ENCODE measurements at places on chromosomes 12 and 14.

- ATAC-seq = no peak
Observed at GRCh38 chr12:20549108-20549719, 145.9 kb upstream of the SLCO1C1 start.

DNA sequence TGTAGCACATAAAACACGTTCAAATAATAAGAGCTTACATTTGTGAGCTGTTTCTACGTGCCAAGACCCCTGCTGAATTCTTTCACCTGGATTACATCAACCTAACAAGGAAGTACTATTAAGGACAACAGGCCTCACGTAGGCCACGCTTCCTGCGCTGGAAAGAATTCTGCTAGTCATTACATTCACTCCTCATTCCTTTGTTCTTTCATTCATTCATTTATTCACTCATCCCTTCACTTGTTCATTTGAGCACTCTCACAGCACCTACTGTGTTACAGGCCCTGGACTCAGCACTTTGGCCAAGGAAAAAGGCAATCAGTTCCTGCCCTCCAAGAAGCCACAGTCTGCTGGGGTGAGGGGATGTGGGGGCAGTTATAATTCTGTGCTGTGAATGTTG lies 28.2 kb downstream of the TESC start:
- ATAC-seq = no peak

GRCh38 chr14:75702616-75703261 lies 41.7 kb downstream of the TTLL5 start:
- ATAC-seq = no peak

GRCh38 chr12:97977870-97978405 lies 515.3 kb downstream of the RMST start:
- ATAC-seq = no peak

GRCh38 chr12:107912421-107913004 lies 138.0 kb downstream of the ASCL4 start:
- ATAC-seq = peak; percentile 32

GRCh38 chr12:113322343-113322742 lies 12.6 kb downstream of the SLC8B1 start:
- ATAC-seq = no peak

DNA sequence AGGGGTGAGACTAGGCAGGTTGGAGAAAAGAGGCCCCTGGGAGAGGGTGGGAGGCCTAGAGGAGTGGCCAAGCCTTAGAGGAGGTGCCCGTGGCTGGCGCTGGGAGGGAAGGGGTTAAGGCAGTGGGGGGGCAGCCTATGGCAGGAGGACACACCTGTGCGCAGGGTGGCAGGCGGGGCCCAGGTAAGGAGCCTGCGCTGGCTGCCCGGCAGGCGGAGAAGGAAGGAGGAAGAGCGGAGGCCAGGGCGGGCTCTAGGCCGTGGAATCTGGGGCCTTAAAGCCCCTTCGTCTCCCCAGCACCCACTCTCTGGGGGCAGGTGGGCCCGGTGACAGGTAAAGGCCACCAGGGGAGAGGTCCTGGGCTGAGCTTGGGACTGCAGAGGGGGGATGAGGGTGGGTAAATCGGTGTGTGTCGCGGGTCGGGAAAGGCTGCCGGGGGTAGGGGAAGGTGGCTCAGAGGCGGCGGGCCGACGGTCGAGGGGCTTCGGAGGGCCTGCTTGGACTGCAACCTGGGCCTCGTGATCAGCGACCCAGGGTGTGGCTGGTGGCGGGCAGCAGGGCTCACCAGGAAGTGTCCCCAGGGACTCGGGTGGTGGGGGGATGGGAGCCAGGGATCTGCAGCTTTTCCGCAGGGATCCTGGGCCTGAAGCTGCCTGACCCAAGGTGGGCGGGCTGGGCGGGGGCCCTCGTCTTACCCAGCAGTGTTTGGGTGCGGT lies 7.3 kb downstream of the PHB2 start:
- no peak for ATAC-seq

DNA sequence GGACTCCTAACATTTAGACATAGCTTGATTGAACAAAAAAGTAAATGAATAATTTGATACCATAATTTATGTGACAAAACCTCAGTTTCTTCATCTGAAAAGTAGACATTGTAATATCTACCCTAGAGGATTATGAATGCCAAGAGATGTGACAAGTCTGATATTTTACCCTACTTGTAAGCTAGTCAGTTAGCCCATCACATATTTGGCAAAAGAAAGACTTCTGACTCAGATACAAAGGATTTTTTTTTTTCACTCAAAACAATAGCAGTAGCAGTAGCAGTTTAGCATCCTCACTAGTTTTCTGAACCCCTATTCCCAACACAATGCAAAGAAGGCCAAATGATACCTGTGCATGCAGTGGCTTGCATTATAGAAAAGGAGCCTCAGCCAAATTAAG lies 377.3 kb upstream of the E2F7 start:
- no peak for ATAC-seq

GRCh38 chr12:48824112-48824511 lies 5.8 kb downstream of the CACNB3 start:
- peak; percentile 71 for ATAC-seq

DNA sequence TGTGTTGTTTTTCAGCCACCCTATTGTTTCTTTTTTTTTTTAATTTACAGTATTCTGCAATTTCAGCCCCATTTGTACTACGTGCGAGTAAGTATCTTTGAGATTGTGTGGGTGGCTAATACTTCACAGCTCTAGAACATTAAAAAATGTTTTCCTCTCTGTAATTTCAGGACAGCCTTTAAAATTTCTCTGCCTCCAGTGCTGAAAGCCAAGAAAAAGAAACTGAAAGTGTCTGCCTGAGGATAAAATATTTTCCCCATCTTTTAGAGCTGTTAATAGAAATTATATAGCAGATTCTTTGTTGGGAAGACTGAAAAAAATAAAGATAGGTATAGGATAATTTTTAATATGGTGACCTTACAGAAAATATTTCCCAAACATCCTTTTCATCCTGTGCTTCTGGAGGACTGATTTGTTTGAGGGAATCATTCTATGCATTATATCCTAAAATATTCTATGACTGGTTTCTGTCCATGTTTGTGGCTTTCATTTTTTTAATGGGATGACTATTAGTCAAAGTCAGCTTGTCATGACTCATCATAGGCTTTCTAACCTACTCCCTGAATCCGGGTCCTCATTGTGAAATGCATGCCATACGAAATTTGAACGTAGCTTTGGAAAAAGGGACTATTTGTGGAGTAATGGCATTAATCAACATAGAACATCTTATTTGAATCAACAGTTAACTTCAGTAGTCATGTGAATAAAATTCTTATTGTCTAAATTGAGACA lies 10.8 kb upstream of the TCTN2 start:
- no peak for ATAC-seq

DNA sequence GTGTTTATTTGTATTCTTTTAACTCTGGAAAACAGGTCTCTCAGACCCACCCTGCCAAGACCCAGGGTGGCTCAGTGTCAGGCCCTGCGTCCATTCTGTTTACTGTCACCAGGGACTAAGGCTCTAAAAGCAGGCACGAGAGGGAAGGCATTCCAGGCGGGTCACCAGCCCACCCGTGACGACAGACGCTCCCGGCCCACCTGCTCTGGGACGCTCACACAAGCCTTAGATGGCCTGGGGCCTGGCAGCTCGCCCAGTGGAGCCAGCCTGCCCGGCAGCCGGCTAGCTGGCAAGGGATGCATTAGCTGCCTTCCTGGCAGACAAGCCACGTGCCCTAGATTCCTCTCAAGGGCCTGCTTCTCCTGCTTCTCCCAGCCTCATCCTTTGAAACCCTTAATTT lies 9.2 kb upstream of the NUAK1 start:
- no peak for ATAC-seq

DNA sequence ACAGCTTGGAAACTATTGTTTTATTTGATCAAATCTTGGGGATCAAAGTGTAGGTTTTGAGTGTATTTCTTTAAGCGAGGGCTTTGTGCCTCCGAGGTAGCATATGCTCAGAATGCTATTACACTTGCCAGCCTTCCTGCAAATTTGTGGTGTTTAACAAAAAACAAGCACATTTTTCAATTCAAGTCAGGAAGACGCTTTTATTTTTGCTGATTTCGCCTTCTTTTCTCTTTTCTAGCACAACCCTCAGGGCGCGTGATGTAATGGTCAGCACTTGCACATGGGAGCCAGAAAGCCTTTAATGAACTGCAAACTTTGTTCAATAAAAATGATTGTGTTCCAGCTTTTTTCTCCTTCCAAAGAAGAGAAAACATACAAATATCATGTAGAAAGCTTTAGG lies 466.5 kb downstream of the PRKD1 start:
- no peak for ATAC-seq

DNA sequence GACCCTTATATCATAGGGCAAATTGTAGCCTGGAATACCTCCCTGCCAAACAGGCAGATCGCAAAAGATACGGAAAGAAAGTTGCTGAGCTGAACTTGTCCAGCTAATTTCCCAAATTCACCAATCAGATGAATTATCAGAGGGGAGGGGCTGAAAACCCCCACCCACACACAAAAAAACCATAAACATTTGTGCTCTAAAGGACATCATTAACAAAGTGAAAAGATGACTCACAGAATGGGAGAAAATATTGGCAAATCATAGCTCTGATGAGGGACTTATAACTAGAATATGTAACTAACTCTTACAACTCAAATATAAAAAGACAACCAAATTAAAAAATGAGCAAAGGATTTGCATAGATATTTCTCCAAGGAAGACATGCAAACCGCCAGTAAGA lies 36.3 kb downstream of the PTHLH start:
- no peak for ATAC-seq

GRCh38 chr12:24864796-24865125 lies 84.1 kb downstream of the BCAT1 start:
- no peak for ATAC-seq

DNA sequence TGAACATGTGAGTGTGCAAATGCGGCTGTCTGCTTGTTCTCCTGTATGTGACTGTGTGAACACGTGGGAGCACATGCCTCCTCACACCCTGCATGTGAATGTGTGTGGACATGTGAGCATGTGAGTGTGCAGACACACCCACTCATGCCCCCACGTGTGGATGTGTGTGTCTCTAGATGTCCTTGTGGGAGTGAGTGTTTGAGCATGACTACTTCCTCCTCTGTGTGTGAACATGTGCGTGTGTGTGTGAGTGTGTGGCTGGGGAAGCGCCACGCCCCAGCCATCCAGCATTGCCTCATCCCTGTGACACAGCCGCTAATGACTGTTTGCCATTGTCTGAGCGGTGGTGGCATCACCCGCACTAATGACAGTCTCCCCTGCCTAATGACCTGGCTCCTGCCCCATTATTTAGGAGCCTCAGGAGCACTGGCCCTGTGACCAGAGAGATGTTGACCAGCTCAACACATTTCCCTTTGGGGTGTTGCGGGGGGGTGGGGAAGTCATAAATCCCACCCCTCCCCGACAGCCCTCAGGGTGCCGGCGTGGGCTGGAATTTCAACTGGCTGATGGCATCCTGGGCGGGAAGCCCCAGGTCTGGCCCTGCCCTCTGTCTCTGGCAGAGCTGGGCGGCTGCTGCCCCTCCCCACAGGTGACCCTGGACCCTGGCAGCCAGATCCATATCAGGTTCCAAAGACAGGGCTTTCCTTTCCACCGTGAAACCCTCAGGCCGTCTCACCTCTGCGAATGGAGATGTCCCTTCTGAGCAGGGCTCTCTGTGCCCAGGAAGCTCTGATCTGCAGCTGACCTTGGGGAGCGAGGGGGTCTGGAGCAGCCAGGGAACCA lies 11.5 kb upstream of the KRT80 start:
- peak; percentile 37 for ATAC-seq

- no peak for ATAC-seq
Observed at GRCh38 chr12:10453156-10453555, at the start of gene KLRC1. KLRC1 (minus strand) TSS chr12:10453377; CDS start chr12:10451156, 2,221 bp downstream.

DNA sequence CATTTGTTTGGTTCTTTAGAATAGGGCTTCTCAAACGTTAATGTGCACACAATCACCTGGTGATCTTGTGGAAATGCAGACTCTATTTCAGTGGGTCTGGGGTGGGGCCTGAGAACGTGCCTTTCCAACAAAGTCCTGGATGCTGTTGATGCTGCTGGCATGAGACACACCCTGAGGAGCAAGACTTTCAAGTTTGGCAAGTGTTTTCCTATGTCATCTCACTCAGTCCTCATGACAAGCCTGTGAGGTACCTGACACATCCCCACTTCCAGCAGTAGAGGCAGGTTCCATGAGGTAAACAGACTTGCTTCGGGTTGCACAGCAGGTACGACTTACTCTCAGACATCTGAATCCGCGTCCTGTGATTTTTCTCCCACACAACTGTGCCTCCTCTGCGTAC lies 147.1 kb downstream of the MYRFL start:
- no peak for ATAC-seq

- no peak for ATAC-seq
Observed at GRCh38 chr14:70872678-70873020, 34.6 kb upstream of the PCNX1 start.

Data from activated CD4-positive, CD25-positive, alpha-beta regulatory T cell treated with anti-CD3 and anti-CD28 coated beads, Interleukin-2, amount 50 U/mL, for 24 hours (primary cell).